ENCODE measurements at places on chromosomes 7 and 10.

DNA sequence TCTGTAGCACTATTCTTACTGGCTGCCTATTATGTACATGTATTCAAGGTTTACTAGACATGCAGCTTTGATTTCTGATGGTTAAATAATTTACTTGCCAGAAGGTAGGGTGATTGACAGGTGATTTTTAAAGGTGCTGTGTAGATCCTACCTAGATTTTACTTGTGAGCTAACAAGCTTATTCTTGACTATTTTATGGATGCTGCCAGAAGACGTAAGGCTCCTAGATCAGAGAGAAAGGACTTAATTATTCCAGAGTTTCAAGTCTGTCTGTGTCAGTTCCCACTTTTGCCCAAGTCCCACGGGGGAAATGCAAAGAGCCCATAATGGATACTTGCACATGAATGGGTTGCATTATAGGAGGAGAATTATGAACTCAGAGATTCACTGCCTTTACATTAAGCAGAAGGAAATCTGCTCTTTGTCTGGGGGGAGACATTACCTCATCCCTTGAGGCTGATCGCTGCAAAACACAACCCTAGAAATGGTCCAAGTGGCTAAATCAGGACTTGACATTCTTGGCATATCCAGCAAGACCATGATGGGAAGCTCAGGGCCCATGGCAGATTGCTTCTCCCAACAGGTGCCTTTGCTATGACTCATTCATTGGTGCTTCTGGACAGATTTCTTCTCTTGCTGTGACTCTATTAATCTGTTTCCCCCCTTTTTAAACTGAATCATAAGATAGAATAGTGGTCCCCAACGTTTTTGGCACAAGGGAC lies 32.1 kb downstream of the GPR158 start:
- no peak for DNase-seq

DNA sequence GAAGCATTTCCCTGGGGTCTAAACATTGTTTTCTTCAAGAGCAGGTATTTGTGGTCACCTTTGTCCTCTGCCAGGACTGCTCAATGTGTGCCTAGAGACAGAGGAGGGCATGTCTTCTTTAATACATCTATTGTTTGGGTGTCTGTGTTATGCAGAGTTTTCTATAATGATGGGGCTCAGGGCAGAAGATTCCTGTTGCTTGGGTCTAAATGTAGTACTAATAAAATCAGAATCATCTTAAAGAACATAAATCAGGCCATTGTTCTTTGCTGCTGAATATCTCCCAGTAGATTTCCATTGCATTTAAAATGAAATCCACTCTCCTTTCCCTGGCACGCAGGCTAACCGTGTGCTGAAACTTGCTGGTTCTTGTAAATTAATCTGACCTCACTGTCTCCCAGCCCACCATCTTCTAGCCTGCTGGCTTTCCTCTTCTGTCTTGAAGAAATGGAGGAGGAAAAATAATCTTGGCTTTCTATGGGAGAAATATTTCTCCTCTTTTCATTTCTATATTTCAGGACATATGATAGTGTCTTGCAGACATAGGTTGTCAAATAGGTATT lies 1396.8 kb downstream of the GATA3 start:
- DNase-seq, result no peak

DNA sequence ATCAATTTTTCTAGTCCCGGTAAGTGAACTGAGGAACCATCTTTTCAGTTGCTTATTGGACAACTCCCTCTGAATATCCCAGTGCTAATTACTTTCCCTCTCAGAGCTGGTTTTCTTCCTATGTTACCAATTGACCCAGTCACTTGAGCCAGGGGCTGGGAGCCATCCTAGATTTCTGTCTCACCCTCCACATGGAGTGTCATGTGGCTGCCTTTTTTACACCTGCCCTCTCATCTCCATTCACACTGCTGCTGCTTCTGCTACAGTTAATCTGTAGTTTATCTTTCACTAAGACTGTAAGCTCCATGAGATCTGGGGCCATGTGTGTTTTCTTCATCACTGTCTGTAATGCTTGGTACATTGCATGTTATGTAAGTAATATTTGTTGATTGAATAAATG lies 35.8 kb downstream of the VCL start:
- no peak for DNase-seq

GRCh38 chr7:5266191-5267028 lies 16.3 kb upstream of the SLC29A4 start:
- no peak for DNase-seq

- DNase-seq, result no peak
Measured at GRCh38 chr7:37467002-37467401, 18.3 kb upstream of the ELMO1 start.

GRCh38 chr10:98125940-98126631 lies 8.4 kb upstream of the R3HCC1L start:
- DNase-seq, result no peak

- no peak for DNase-seq
Measured at GRCh38 chr7:28685644-28686417, 272.3 kb downstream of the TRIL start.

DNA sequence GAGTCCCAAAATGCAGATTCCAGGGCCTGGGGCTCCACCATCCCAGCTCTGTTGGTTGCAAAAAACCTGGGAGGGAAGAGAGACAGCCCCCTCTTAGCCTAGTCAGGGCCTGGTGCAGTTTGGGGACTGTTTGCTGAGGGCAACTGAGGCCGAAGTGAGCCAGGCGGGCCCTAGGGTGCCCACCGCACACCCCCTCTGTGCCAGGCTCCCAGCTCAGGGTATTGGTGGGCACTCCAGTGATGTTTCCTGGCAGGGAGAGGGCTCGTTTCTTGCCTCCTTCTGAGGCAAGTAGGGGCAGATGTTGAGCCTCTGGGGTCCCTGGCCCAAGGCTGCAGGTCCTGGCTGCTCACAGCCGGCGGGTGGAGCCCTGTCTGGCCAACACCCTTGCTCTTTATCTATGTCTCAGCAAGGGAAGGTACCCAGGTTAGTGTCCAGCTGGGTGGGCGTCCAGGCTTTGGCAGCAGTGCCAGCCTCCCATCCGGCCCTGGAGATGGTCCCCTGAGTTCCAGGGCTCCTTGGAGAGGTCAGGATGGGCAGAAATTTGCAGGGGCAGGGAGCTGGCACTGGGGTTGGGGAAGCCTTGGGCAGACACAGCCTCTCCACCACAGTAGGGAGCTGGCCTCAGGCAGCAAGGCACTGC lies 37.8 kb downstream of the KCTD7 start:
- no peak for DNase-seq

DNA sequence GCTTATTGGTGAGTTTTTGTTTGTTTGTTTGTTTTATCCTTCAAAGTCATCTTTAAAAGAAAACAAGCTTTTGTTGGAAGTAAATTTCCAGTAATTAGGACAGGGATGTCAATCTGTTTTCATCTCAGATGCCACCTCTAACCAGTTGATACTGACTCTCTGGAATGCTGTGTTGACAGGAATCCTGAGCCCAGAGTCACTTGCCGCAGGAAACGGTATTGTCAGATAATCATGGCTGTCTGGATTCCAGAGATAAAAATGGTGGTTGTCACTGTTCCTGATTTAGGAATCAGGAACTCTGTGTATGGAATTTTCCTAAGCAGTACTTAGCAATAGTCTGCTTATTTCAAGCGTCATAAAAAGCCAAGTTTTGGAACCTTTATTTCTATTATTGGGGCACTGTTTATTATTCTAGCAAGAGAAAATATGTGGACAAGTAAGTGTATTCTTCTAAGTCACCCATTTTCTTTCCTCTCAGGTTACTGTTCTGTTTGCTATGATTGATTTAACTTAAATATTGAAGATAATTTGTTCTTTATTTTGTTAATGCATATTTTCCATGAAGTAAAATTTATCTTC lies 39.2 kb downstream of the CDC123 start:
- DNase-seq, result no peak

DNA sequence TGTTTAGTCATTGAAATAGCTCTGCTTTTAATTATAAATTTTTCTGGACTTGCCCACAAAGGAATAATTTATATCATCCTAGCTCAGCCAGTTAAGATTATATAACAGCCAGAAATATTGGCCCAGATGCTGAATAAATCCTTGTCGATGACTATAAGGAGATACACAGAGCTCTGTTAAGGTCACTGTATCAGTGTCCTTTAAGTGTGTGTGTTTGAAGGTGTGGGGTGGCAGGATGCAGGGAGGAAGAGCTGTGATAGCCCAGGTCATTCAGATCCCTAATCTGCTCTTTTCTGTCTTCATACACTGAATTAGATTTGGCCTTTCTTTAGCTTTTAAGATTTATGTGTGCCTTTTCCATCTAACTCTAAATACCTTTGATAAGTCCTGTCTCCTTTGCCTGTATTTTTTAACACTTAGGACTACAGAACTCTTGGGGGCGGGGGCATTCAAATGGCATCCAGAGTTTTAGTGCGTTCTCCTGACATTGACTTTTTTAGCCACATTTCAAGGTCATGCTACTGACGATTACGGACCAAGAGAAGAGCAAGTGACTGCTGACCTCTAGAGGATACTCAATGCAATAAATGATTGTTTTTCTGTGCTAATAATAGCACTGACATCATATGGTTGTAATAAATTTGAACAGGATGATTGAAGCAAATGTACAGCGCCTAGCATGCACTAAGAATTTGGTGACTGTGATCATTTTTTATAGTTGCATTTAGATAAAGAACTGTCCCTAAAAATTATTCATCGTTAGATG lies 172.3 kb downstream of the CACNB2 start:
- no peak for DNase-seq

DNA sequence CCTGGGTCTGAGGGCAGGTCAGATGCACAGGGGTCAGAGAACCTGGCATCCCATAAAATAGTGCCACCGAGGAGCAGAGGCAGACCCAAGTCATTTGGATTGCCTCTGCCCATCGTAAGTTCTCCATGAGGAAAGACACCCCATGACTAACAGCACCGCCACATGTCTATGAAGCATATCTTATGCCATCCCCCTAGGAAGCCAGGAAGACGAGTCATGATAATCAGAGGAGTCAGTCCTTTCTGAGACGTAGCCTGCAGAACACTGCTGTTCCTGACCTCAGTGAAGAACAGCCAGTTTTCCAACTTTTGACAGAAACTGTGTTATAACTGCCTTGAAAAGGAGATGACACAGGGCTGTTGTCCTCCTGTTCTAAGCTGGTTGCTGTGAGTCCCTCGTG lies 51.2 kb downstream of the INSYN2A start:
- no peak for DNase-seq

- DNase-seq, result no peak
Measured at GRCh38 chr10:78870458-78870857, 198.3 kb upstream of the ZMIZ1 start.

DNA sequence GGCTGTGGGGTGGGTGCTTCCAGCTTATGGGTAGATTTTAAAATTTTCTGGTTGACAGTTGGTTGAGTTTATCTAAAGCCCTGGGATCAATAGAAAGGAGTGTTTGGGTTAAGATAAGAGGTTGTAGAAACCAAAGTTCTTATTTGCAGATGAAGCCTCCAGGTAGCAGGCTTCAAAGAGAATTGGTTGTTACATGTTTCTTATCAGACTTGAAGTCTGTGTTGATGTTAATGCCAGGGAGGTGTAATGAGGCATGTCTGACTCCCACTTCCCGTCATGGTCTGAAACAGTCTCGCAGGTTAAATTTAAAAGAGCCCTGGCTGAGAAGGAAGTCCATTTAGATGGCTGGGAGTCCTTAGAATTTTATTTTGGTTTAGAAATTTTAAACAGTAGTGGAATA lies 165.2 kb upstream of the TMEM72 start:
- no peak for DNase-seq

DNA sequence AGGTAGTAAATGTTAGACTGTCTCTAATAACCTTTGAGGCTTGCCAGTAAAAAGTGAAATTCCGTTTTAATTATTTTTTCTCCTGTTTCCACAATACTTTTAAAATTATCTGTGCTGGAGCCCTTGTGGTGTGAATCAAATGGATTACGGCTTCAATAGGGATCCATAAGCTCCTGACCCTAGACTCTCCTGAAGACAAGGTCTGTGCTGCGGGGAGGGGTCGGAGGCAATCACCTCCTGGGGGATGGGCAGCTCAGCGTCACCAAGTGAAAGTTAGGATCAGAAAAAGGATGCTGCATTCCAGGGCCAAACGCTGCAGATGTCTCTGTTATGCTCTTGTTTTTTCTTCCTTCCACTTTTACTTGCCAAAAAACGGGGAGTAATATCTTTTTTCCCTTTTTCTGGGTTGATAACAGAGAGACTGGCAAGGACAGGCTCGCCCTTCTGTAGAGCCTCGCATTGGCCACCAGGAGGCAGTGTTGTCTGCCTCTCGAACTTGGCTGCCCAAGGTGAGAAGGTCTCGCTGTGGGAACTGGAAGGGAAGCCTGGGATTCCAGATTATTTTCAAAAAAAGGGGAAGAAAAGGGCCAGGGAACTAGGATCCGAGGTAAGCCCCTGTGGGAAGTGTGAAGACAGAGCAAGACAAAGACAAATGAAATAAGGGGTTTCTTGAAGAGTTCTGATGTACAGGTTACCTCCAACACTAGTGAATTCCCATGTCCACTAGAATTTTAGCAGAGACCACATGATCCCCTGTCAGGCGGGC lies 621.9 kb downstream of the ACTR3B start:
- DNase-seq, result no peak

- no peak for DNase-seq
Measured at GRCh38 chr10:80686734-80687475, 149.2 kb downstream of the SH2D4B start.

- DNase-seq, result no peak
Measured at GRCh38 chr10:24241536-24242040, 32.6 kb downstream of the KIAA1217 start.

DNA sequence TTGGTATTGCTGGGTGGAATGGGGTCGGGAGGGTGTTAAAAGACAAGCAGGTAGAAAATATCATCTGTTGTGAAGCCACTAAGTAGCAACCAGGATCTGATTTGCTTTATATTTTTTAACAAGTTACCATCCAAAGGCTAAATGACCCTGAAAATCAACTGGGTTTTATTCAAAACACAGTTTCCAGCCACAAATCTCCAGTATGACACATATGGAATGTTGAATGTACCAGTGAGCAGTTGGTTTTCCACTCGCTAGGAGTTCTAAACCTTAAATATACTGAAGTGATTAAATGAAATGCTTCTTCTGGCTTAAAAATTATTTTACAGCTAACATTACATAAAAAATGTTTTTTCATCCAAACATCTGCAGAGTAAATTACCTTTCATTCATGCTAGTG lies 112.5 kb downstream of the PDE1C start:
- DNase-seq, result no peak

DNA sequence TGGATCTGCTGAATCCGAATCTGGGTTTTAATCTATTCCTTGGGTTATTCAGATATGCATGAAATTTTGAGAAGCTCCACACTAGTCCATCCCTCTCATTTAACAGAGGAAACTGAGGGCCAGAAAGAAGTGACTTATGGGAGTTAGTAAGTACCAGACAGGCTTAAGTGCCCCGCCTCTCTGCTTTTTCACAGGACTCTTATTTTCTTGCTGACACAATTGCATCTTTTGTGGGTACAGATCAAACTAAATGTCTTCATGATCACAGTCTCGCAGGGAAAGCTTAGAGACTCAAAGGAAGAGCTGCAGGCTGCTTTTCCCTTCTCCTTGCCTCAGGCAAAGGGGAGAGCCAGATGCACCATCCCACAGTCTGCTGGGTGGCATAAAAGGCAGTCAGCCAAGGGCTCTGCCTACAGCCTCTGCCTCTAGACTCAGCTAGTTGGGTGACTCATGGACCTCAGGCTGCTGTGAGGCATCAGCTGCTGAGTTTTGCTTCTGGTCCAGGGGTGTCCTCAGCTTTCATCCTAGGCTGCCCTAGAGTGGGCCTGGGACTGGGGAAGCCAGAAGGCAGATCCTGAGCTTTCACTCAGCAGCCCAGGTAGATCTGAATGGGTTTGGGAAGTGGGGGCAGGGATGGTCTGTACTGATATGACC lies 11.6 kb downstream of the GOLGA7B start:
- DNase-seq, result no peak

All from activated gamma-delta T cell (primary cell).